ENCODE measurements at places on chromosomes 4 and X.

GRCh38 chr4:109432696-109433095 is 919 bp upstream of the SEC24B start:
- no peak for DNase-seq

- no peak for DNase-seq
Observed at GRCh38 chr4:145417348-145418130, 64.1 kb upstream of the SMAD1 start.

GRCh38 chrX:19243431-19243830 is 100.3 kb upstream of the PDHA1 start:
- DNase-seq = no peak

- no peak for DNase-seq
Observed at GRCh38 chr4:13704035-13704434, 76.5 kb upstream of the BOD1L1 start.

All from NCI-H1105 treated with DMSO at 0.1 percent for 48 hours (cell line).